ENCODE measurements at places on chromosomes 12 and 14. TPM values are rescaled to one million over a fixed set of nuclear protein-coding genes. Genes with fewer than 3 reads are reported as not detected.

The KRT85 gene
- total RNA-seq: not detected

GRCh38 chr12:23083267-23083666, 458.3 kb downstream of the ETNK1 start:
- DNase-seq: no peak

DNA sequence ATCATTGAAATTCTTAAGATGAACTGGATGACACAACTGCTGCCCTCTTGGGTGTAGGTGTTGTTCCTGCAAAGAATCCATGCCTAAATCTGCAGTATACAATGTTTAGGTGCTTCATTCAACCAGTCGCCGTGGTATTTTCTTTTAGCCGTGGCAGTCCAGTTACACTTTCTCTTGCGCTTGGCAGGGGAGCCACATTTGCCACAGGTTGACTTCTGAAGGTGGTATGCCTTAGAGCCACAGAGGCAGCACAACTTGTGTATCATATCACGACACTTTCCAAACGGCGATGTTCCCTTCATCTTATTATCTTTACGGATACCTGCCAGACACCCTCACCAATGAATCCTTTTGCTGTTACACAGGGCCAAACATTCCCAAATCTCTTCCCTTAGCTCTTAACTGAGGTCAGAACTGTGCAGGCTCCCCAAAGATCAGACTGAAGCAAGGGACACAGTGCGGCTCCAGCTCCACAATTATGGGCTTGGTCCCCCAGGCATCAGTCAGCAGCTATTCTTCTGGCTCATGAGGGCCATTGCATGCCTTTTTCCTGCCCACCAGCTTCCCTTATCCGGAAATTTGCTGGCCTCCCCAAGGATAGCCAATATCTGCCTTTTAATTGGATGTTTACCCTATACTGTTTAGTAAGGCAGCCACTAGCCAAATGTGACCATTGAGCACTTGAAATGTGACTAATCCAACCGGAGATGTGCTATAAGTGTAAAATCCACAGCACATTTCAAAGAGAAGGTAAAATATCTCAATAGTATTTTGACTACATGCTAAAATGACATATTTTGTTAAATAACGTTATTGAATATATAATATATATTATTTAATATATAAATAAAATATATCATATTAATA, 50.7 kb downstream of the SENP1 start:
- DNase-seq: no peak

GRCh38 chr14:72154645-72155378, 222.6 kb downstream of the RGS6 start:
- no peak for DNase-seq
